ENCODE measurements at places on chromosomes 16 and 17. TPM values are rescaled to one million over a fixed set of nuclear protein-coding genes. Genes with fewer than 3 reads are reported as not detected.

Gene P2RX1
- polyA plus RNA-seq: 1.4 TPM

Gene SCNN1B
- 16.4 TPM for polyA plus RNA-seq

Gene PSME3
- polyA plus RNA-seq: 98.5 TPM

Gene OTOP3
- not detected for polyA plus RNA-seq

Gene WNT9B
- polyA plus RNA-seq: 7.8 TPM

Gene USP7
- 128 TPM for polyA plus RNA-seq

Gene HEATR9
- polyA plus RNA-seq: 0.61 TPM

Gene FBXW10
- polyA plus RNA-seq: 0.44 TPM

Gene EVI2B
- polyA plus RNA-seq: 3.1 TPM

Gene FLYWCH2
- 26.6 TPM for polyA plus RNA-seq

Gene ADAD2
- 0.16 TPM for polyA plus RNA-seq

Gene CTRB1
- polyA plus RNA-seq: not detected

Gene APRT
- 106 TPM for polyA plus RNA-seq

Gene KRTAP16-1
- not detected for polyA plus RNA-seq

Gene CALB2
- 0.47 TPM for polyA plus RNA-seq

Gene KIF18B
- polyA plus RNA-seq: 15.8 TPM

Gene TMEM114
- polyA plus RNA-seq: 0.18 TPM

Gene CSH2
- polyA plus RNA-seq: not detected

Gene CDH15
- polyA plus RNA-seq: 1.7 TPM

Gene CRHR1
- 0.36 TPM for polyA plus RNA-seq

Gene MFAP4
- 181 TPM for polyA plus RNA-seq

Gene CFAP20
- polyA plus RNA-seq: 59.3 TPM

Gene HOXB4
- 12.7 TPM for polyA plus RNA-seq

Gene TMC7
- 1.9 TPM for polyA plus RNA-seq

Gene DHX58
- 9.3 TPM for polyA plus RNA-seq

Gene SSTR5
- polyA plus RNA-seq: 0.16 TPM

Gene INCA1
- polyA plus RNA-seq: 9.5 TPM

Gene ENPP7
- 6.0 TPM for polyA plus RNA-seq

Gene CDK3
- 23.0 TPM for polyA plus RNA-seq

Gene NRN1L
- polyA plus RNA-seq: 0.98 TPM

Gene CBFA2T3
- polyA plus RNA-seq: 3.6 TPM
